ENCODE measurements at places on chromosomes 13 and 19.
A peak's percentile ranks its signal among the peaks of the same experiment; 100 is the strongest.

DNA sequence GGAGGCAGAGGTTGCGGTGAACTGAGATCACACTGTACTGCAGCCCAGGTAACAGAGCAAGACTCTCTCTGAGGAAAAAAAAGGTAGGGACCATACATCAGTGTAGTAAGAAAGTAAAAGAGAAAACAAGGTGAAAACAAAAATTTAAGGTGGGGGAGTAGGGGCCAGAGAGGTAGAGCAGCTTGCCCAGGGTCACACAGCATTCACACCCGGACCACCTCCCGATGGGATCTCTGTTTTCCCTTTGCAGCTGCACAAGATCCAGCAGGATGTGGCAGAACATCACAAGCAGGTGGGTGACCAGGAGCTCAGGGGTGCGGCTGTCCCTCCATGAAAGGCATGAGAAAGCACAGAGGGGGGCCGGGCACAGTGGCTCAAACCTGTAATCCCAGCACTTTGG, 4.5 kb downstream of the TLE6 start:
- DNase-seq: no peak

- DNase-seq: peak; percentile 74
These were observed 603 bp downstream of the RFX1 start for GRCh38 chr19:14005349-14006084.

DNA sequence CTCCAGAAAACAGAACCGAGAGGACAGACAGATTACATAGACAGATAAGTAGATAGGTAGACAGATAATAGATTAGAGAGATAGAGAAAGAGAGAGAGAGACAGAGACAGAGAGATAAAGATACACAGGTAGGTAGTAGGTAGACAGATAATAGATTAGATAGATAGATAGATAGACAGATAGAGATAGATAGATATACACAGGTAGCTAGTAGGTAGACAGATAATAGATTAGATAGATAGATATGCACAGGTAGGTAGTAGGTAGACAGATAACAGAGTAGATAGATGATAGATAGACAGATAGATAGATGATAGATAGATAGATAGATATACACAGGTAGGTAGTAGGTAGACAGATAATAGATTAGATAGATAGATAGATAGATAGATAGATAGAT, 10.1 kb downstream of the FFAR2 start:
- no peak for DNase-seq

DNA sequence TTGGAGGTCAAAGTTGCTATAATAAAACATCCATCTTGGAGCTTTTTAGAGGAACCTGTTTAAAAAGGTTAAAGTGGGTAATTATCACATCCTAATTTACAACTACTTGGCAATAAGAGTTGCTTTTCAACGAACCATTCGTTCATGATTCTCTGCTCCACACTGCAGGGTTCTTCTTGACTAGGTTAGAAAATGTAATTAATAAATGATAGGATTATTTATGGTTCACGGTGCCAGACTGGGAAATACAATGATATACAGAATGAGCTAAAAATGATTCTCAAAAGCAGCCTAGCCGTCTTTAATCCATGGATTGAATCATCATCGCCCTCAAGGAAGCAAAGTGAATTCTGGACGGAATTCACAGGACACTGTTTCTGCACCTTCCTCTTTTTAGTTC, 291.2 kb downstream of the TEX29 start:
- DNase-seq: no peak

DNA sequence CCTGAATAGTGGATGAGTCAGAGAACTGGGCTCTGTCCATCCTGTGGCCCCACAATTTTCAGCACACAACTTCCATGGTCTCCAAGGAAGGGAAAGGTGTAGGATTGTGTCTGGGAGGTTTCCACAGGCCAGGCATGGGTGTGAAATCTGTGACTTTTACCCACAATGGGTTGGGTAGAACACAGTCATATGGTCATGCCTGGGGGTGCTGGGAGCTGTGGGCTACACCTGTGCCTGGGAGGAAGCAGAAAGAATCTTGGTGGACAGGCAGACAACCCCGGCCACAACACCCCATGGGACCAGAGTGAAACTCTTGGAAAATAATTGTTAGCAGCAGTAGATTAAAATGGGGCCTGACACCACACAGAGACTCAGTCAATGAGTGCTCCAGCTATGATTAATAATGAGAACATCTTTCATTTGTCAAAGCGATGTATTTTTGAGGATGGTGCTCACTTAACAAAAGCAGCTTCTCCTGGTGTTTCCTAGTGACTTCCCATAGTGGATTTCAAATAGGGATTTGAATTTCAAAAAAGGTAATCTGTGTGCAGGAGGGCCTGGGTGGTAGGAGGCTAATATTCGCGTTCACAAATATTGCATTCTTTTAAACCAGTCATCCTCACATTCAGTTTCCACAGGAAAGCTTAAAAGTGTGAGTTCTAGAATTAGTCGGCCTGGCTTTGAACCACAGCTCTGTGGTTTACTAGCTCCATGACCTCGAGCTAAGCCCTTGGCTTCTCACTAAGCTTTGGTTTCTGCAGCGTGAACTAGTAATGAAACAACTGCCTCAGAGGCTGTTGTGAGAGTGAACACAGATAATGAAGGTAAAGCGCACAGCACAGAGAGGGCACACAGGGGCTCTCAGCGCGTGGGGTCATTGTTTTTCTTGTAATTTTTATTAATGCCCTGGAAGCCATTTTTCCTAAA, 89.3 kb upstream of the UQCRFS1 start:
- DNase-seq: no peak

- DNase-seq: no peak
These were observed 266.1 kb upstream of the TMTC4 start for GRCh38 chr13:100940658-100941057.

- DNase-seq: no peak
These were observed 12.8 kb upstream of the CEACAM3 start for GRCh38 chr19:41783612-41784011.

GRCh38 chr19:45331411-45331810, 8.7 kb upstream of the CKM start:
- DNase-seq: no peak

- no peak for DNase-seq
These were observed 47.3 kb downstream of the COL4A1 start for GRCh38 chr13:110259651-110260050.

DNA sequence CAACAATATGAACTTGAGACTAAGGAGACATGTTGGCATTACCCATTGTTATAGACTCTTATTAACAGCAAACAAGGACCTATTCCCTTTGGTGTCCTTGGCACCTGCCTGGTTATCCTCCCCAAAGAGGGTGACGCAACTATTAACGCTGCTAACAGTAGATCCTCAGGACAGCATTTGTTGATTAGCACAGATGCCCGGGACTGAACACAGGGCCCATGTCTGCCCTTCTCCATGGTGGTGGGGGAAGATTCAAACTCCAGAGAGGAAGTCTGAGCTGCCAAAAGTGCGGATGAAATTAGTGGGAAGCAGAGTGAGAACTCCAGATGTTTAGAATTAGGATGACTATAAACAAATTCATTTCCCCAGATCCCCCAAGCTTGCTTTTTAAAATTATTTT, 101.2 kb upstream of the RAP2A start:
- DNase-seq: no peak

- no peak for DNase-seq
These were observed 823.5 kb downstream of the GPC5 start for GRCh38 chr13:92221916-92222315.

DNA sequence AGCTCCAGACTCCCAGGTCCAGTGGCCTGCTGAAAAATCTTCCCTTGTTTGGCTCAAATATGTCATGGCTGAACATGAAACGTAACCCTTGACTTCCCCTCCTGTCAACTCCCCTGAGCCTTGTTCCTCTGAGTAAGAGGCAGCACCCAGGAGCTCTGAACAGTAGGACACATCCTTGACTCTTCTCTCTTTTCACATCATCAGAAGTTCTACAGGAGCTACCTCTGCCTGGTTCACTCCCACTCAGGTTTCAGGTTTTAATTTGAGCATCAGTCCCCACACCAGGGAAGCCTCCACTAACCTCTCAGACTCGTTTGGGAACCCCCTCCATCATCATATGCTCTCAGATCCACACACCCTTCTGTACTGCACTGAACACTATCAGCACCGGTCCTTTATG, 30.3 kb downstream of the ZNF823 start:
- DNase-seq: no peak

DNA sequence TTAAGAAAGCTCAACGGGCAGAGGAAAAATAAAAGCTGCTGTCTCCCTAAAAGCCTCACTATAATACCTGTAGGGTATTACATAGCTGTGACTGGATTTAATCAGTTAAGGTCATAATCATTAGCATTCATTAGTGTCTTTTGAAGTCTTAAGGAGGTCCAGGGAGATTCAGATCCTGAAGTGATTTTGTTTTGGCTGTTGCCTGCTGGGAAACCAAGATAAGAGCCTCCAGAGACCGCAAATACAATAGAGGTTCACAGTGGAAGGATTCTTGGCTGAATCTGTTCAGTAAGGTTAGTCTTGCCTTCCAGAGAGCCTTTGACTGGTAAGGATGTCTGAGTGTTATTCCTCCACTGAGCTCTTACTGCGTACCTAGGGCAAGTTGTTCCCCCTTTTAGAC, 54.0 kb upstream of the TNFRSF19 start:
- DNase-seq: no peak

DNA sequence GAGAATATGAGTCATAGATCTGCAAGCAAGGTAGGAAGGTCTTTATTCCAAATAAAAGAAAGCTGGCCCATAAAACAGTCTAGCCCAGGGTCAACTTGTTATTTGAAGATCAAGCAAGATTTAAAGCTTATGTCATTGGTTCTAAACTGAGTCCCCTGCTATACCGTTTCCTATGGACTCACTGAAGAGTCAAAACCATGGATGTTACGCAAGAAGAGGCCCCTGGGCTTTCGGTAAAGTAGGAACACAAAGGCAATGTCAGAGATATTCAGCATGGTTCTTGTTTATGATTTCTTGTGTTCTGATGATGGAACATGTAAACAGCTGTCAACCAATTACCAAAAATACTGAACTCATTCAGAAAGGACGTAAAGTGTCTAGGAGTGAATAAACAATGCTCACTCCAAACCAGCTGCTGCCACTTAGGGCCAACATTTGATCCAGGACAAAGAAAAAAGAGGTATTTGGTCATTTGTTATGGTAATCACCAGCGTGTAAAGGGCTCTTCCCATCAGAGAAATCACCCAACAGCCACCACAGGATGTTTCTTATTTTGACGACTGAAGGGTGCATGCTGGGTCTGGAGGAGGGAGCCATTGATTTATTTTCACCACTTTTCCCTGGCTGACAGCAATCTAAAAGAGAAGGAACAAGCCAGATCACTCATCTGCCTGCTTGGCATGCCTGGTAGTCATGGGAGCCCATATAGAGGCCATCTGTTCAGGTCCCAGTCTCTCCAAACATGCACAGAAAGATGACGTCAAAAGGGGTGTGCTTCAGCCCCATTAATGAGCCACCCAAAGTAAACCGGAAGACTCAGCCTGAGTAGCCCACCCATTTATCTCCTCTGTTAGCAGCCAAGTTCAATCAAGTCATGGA, 68.3 kb downstream of the FGF14 start:
- DNase-seq: no peak

- no peak for DNase-seq
These were observed at the start of gene IFNL1 for GRCh38 chr19:39296055-39296645. TSS of gene IFNL1 (plus strand) at chr19:39296407. CDS start at chr19:39296422, 15 bp downstream.

DNA sequence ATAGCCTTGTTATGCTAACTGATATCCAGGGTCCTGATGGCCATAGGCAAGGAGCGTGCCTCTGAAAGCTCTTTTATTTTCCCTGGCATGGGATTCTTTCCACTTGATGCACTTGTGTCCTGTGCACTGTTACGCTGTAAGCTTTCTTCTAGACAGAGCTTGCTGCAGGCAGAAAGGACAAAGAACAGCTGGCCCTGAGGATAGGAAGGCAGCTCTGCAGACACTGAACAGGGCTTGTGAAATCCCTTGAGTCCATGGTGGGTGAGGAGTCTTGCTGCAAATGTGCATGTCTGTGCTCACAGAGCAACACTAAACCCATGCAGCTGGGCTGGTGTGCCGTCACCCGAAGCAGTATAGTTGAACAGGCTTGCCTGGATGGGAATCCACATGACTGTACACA, 126.6 kb downstream of the AKAP11 start:
- DNase-seq: no peak

- DNase-seq: no peak
These were observed 8.3 kb upstream of the TBXA2R start for GRCh38 chr19:3614858-3615505.

DNA sequence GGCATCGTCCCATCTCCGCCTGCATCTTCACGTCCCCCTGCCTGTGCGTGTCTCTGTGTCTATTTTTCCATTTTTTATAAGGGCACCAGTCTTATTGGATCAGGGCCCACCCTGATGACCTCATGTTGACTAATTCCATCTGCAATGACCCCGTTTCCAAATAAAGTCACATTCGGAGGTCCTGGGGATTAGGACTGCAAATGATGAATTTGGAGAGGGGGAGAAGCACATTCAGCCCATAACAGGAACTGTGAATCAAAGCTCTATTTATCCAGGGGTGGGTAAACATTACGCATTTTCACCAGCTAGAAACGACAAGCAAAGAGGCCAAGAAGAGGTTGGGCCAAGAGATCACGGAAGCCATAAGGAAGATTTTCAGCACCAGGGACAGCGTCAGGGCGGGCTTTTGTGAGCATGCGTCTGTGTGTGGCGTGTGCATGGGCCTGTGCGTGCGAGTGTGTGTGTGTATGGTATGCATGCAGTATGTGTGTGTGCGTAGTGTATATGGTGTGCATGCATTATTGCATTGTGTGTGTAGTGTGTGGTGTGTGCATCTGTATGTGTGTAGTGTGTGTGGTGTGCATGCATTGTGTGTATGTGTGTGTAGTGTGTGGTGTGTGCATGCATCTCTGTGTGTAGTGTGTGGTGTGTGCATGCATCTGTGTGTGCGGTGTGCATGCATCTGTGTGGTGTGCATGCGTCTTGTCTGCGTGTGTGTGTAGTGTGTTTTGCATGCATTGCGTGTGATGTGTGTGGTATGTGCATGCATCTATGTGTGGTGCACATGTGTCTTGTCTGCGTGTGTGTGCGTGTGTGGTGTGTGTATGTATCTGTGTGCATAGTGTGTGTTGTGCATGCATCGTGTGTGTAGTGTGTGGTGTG, 19.6 kb downstream of the CELF5 start:
- peak; percentile 78 for DNase-seq

- DNase-seq: no peak
These were observed 11.2 kb downstream of the IL17D start for GRCh38 chr13:20714563-20715329.

- DNase-seq: peak; percentile 73
These were observed 514 bp upstream of the MCEMP1 start for GRCh38 chr19:7676376-7676775.

GRCh38 chr13:39675904-39676303, 20.4 kb downstream of the COG6 start:
- no peak for DNase-seq

- DNase-seq: no peak
These were observed 8.7 kb downstream of the MEGF8 start for GRCh38 chr19:42333975-42334696.

DNA sequence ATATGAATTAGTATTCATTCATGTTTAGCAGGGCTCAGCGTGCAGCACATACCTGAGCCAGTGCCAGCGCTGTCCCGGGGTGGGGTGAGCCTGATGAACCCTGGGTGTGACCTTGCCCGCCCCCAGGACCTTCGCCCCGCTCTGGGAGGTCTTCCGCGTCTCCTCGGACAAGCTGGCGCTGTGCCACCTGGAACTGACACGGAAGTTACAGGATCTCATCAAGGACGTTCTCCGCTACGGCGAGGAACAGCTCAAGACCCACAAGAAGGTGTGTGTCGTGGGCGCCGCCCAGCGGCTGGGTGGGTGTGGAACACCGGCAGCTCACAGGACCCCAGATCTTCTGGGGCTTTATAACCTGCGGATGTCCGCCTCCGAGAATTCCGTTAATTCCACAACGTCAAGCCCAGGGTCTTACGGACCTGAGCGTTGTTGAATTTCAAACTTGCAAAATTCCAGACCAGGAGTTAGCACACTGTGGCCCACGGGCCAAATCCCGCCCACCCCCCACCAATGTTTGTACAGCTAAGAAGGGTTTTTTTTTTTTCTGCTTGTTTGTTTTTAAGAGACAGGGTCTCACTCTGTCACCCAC, 15.4 kb downstream of the FCHO1 start:
- DNase-seq: no peak
